ENCODE measurements at places on chromosomes 5 and 9. TPM values are rescaled to one million over a fixed set of nuclear protein-coding genes. Genes with fewer than 3 reads are reported as not detected.

GRCh38 chr9:37438359-37438758 is 15.9 kb downstream of the GRHPR start:
- no peak for DNase-seq

DNA sequence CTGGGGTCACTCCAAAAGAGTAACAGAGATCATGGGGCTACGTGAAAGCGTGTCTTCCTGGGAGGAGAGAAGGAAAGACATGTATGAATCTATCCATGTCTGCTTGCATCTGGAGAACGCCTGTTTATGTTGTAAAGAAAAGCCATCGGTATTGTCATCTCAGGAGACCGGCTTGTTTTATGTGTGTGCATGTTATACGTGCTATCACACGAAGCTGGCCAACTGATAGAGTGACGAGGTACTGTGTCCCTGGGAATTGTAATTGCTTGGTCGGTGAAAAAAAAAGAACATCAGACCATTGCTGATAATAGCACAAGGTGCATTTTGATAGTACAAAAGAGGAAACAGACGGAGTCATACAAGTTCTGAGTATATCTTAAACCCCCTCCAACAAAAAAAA is 370 bp upstream of the CDH6 start:
- no peak for DNase-seq

The ADAMTS16 gene
- total RNA-seq = not detected

The SLC34A1 gene
- not detected for total RNA-seq

DNA sequence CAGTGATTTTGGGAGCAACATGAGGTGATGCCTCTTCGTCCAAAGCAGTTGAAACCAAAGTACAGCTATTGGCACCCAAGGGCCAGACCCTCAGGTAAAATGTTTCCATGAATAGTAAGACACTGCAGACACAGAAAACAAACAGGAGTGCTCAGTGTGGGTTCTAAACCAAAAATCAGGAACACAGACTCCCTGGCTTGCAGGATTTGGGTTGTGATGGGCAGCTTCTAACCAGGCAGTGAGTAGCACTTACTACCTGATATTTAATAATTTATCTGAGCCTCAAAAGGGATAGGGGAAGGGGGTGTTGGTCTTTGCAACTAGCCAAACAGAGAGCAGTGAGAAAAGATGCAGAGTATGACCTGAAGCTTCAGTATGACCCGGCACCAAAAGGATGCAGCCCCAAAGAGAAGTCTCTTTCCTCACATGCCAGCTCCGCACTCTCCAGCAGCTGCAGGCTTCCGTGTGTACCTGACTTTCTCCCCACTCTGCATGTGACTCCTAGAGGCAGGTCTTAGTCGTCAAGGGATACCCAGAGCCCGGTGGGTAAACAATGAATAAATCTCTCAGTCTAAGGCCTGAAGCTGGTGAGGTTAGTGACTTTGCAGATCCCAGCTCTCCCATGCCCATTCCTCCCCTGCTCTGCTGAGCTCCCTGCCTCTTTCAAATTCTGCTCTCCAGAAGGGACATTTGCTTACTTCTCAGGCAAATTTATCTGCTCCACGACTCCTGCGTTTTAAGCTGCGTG is 105.4 kb upstream of the SPOCK1 start:
- DNase-seq = no peak

The PCDHGB6 gene
- total RNA-seq = 8.8 TPM

DNA sequence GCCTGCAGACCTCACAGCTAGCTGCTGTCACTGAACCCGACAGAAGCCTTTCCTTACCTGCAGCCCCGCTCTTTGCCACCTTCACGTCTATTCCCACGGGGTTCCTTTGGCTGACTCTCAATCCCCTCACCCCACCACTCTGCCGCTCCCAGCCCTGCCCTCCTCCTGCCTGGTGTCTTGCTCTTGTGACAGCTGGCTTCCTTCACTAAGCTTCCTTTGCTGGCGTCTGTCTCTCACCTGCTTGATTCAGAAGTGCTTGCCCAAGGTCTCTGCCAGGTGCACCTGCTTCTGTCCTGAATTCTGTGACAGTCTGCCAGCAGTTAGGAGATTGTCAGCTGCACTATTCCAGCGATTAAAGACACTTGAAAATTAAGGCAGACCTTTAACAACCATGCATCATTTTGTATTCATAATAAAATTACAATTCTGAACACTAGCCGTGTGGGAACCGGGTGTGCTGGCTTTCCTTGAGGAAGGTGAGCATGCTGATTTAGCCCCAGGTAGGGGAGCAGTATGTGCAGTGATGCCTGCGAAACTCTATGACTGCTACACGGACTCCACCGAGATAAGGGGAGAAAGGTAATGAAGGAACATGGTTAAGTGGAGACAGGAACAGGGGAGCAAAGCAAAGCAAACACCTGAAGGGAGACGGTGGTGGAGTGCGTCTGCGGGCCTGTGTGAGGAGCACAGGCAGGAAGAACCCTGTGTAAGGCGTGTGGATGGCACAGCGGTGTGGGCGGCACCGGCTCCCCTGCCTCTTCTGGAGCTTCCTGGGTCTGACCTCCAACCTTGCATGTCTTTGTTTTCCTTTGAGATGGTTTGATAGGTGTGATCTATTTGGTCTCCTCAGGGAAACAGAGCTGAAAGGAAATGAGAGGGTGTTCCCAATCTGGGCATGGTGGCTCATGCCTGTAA is 80.1 kb upstream of the CACNA1B start:
- no peak for DNase-seq

The OR1Q1 gene
- not detected for total RNA-seq

GRCh38 chr9:29717631-29718030 is 2144.3 kb upstream of the C9orf72 start:
- DNase-seq = no peak

DNA sequence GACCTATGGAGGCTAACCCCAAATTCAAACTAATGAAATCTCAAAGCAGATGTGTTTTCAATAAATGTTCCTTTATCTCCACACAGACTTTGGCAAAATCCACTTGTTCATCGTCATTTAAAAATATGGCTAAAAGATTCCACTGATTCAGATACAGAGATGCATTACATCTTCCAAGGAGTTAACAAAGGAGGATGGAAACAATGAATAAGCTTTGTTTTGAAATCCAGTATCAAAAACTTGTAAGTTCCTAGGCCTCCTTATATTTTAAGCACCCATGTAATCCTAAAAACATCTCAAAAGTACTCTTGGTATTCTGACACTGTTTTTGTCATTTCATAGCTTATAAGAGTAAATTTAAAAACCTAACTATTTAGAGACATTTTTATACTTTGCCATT is 345.6 kb upstream of the ACTBL2 start:
- no peak for DNase-seq

GRCh38 chr9:127029548-127029947 is 92.9 kb downstream of the ANGPTL2 start:
- no peak for DNase-seq

DNA sequence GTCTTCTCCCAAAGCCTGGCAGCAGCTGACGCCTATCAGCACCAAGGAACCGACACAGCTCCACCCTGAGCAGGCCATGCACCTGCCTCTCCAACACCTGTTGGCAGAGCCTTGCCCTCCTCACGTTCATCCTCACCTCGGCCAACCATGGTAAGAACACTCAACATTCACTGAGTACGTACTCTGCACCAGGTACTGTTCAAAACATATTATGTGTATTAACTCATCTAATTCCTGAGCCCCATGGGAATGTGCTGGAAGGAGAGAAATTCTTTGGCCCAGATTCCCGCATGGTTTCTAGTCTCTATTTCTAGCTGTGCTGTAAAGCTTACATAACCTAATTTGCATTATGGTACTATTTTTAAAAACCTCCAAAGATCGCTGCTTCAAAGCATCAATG is 86.1 kb downstream of the GPR21 start:
- DNase-seq = no peak

- DNase-seq = no peak
These were observed 16.6 kb downstream of the SV2C start for GRCh38 chr5:76099756-76100155.

The DYNC2I2 gene
- 73.2 TPM for total RNA-seq

The CEP72 gene
- total RNA-seq = 14.6 TPM

The GALNT10 gene
- 2.3 TPM for total RNA-seq

The NRARP gene
- 1.4 TPM for total RNA-seq

DNA sequence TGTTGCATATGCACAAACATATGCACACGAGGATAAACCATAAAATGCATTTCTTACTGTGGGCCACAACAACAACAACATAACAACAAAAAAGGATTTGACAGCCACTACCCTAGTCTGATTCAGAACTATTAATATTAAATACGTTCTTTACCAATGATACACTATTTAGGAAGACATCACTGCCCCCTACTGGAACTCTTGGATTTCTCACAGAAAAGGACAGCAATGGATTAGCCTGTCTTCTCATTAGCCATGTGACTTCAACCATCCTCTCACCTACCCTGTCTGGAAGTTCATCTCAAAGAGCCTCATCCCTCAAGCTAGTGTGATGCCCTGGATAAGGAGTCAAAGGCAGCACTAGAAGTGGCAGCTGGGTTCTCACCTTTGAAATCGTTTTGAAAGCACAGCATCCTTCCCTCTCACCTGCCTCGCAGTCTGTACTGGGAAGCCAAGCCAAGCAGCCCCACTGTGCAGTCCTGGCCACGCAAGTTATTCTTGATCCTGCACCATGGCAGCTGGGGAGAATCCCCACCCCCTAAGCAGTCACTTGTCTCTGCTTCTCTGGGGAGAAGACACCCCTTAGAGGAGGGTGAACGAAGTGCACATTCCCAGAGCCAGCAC is 64.6 kb downstream of the SH3TC2 start:
- DNase-seq = peak; percentile 91

The SLC6A3 gene
- not detected for total RNA-seq

DNA sequence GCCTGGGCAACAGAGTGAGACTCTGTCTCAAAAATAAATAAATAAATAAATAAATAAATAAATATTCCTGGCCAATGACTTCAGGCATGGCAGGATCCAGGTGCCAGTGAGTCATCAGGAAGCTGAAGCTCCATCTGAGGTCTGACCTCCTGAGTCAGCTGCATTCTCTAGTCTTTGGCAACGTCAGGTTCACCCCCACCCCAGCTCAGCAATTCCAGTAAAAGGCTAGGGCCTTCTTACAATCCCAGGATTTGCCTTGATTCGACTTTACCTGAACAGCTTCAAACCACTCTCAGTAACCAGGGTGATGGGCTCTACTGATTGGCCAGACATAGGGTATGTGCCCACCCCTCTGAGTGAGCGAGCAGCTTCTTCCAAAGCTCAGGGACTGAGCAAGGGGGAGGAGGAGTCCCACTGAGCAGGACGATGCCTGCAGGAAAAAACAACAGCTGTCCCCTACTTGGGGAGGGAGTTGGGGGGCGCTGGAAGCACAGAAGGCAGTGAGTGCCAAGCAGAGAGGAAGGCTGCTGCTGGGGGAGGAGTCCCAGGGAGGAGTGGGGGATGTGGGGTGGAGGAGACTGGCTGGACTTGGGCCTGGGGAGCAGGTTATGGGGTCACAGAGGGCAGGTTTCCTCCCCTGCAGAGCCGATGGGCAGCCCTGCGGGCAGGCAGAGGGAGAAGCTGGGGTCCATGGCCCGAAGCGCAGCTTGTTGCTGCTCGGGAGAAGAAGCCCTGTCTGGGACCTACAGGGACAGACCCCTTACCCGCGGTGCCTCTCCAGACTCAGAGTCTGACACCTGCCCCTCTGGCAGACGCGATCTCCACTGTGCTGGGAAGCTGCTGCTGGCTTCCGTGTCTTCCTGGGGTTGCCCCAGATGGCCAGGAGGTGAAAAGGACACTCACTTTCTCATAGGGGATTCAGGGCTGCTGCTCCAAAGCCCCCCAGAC is 25.9 kb upstream of the UNC5A start:
- DNase-seq = no peak

DNA sequence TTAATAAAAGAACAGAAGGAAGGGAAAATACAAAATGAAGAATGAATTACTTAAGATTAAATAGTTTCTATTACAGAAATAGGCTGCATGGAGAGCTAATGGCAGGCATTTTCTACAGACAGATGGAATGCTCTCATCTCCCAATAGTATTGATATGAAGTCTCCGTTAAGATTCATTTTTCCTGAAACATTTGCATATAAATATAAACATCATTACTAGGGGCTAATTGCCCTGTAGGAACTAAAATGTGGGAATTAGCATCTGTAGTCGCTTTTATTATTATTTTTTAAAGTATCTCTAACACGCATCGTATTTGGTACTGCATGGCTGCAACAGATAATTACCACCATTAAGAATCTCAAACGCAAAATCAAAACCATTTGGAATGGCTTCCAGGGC is 2275.5 kb downstream of the MAT2B start:
- no peak for DNase-seq

- no peak for DNase-seq
These were observed 210.6 kb downstream of the SEMA5A start for GRCh38 chr5:9335269-9335668.

The SLC34A3 gene
- total RNA-seq = not detected

Data from Karpas-422 (cell line).